Breast epithelium (tissue), 4 donors: ENCODE measurements at places on chromosomes 5 and 9. TPM values are rescaled to one million over a fixed set of nuclear protein-coding genes. Genes with fewer than 3 reads are reported as not detected.
A peak's percentile ranks its signal among the peaks of the same experiment; 100 is the strongest.

DNA sequence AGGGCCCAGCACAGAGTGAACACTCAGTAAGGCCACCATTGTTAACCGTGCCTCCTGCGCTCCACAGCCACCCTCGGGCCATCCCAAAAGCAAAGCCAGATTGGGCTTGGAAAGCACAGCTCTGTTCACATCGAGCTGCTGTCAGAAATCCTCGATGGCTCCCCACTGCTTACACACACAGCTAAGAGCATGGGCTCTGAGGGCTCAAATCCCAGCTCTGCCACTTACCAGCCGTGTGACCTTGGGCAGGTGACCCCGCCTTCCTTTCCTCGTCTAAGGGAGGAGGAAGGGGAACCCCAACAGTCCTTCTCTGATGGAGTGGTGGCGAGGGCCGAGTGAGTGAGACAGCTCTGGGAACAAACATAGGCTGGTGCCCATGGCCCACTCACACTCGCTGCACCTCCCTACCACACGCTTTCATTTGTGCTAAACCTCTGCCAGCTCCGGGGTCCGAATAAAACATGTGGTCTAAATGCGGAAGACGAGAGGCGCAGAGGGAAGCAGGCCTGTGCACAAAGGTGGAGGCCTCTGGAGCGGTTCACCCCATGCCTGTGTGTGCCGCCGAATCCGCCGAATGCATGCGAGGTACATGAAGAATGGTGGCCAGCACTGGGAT is 139.3 kb downstream of the PAX5 start:
- H3K4me1 ChIP-seq, result no peaks in the 10 kb centered on the region
- no peak for DNase-seq
- no peak overlapping the region for H3K27ac ChIP-seq
- H3K4me3 ChIP-seq, result no peak overlapping the region

- no peaks in the 10 kb centered on the region for H3K36me3 ChIP-seq
- H3K27ac ChIP-seq, result no peak overlapping the region
- H3K27me3 ChIP-seq, result no peaks in the 10 kb centered on the region
- H3K4me1 ChIP-seq, result no peaks in the 10 kb centered on the region
- no peak overlapping the region for H3K4me3 ChIP-seq
Measured at GRCh38 chr5:90305041-90305720, 104.4 kb downstream of the CETN3 start.

GRCh38 chr5:119390404-119390803 is 34.6 kb downstream of the TNFAIP8 start:
- no peak overlapping the region for H3K27ac ChIP-seq
- peaks cover 8% of the 10 kb centered on the region for H3K4me1 ChIP-seq
- H3K36me3 ChIP-seq, result no peaks in the 10 kb centered on the region
- H3K4me3 ChIP-seq, result no peak overlapping the region
- DNase-seq, result no peak

DNA sequence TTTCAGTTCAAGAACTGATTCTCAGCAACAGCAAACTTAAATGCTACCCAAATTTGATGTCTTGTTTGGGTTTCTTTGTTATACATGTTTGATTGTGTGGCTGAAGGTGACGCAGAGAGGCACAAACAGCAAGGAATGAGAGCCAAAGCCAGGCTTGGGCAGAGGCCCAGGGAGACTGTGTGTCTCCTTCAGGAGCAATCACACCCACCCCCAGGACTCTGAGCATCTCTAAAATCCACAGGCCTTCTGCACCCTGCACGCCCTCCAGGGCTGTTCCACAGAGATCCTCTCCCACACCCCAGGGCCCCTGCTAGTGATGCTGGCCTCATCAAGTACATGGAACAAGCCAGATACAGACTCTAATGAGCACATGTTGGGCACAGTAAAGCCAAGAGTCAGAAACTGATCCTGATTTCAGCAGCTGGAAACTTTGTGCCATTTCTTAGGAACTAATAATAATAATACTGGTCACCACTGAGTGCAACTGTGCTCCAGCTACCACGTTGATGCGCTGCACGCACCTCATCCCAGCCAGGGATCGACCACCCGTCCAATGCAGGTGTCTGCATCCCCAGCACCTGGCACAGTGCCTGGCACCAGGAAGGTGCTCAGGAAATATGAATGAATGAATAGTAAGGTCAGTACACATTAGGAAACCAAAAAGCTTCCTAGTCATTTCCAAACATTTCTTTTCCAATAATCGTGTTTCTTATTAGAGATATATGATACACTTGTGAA is 54.6 kb upstream of the TCF7 start:
- peak overlapping the region; percentile 84 for H3K27ac ChIP-seq
- no peaks in the 10 kb centered on the region for H3K4me1 ChIP-seq
- no peaks in the 10 kb centered on the region for H3K36me3 ChIP-seq
- DNase-seq, result no peak

- no peaks in the 10 kb centered on the region for H3K36me3 ChIP-seq
- no peaks in the 10 kb centered on the region for H3K27me3 ChIP-seq
- H3K27ac ChIP-seq, result no peak overlapping the region
- no peak overlapping the region for H3K4me3 ChIP-seq
- DNase-seq, result no peak
- no peaks in the 10 kb centered on the region for H3K4me1 ChIP-seq
Measured at GRCh38 chr5:103668281-103668680, 105.7 kb upstream of the NUDT12 start.

DNA sequence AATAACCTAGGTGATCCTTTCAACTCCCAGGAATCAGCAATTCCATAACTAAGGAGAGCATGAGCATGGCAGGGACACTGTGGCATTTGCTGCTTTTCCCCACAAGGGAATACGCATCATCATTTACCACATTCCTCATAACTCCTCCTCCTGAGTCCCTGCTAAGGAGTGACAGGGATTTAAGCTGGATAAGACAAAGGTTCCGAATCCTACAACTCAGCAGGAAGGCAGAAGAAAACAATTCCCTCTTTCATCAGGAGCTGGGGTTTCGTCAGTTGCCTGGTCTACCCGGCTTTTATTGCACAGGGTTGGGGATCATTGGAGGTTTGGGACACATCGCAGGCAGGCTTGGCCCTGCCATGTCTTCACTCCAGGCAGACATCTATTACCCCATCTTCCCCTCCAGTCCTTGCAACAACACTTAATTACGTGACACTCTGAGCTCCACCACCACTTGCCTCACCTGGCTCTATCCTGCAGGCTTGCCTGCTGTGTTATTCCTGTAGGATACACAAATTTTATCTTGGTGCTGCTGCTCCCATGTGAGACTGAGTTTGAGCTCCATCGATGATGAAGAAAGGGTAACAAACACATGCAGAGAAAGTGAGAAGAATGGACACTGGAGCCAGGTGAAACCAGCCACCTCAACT is 563.0 kb upstream of the KLF4 start:
- H3K36me3 ChIP-seq, result no peaks in the 10 kb centered on the region
- no peaks in the 10 kb centered on the region for H3K27me3 ChIP-seq
- no peak overlapping the region for H3K27ac ChIP-seq
- DNase-seq, result no peak

Gene CCDC69
- 201 TPM for total RNA-seq

Gene YIPF5
- total RNA-seq, result 50.4 TPM

Gene PCDHA2
- not detected for total RNA-seq
